Activated T-helper 2 cell treated with anti-CD3 and anti-CD28 coated beads, Interferon-gamma antibody, Interleukin-2, Interleukin-4, amounts not matched to agents 10 μg/mL and 5 μg/mL and 100 μg/mL, durations not matched to agents 14 hours and 24 hours and 36 hours (primary cell): ENCODE measurements at places on chromosomes 5 and 9.

DNA sequence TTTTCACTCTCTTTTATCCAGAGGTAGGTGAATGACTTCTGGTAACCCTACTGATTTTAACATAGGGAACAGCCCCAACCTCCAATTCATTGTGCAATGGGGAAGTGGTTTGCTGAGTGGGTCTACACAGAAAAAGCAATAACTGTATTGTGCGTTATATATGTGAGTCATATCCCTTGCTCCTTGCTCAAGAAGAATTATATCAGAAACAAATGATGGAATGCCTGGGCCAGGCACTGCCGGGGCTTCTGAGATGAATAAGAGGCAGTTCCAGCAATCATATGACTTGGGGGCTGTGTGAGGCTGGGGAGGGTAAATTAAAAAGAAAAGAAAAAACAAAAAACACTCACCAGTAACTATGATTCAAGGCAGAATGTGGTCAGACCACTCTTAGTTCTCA is 79.2 kb upstream of the ABCA1 start:
- H3K4me3 ChIP-seq: no peak overlapping the region
- H3K27me3 ChIP-seq: peaks cover 18% of the 10 kb centered on the region
- no peak for DNase-seq
- H3K27ac ChIP-seq: no peak overlapping the region
- no peaks in the 10 kb centered on the region for H3K36me3 ChIP-seq

- H3K36me3 ChIP-seq: peaks cover 56% of the 10 kb centered on the region
- H3K27me3 ChIP-seq: no peaks in the 10 kb centered on the region
- peaks cover 78% of the 10 kb centered on the region for H3K4me1 ChIP-seq
- no peak for DNase-seq
Measured at GRCh38 chr5:131282235-131282634, 18.4 kb downstream of the CDC42SE2 start.

DNA sequence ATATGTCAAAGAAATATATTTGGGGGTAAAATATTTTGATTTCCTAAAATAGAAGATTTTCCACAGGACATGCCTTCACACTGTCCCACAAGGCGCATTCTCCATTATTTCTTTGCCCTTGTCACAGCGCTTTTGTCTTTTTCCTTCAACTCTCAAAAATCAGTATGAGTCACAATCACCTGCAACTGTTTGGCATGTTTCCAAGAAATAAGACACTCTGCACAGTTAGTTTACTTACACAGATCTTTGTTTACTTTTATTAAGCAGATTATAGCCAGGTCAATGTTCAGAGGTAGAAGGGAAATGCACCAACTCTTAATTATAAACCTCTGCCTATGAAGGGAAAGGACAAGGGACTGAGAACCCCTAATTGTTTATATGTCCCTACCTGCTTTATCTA is 9.5 kb downstream of the CEMIP2 start:
- peaks cover 52% of the 10 kb centered on the region for H3K4me1 ChIP-seq
- no peak overlapping the region for H3K27ac ChIP-seq
- no peak overlapping the region for H3K4me3 ChIP-seq
- peaks cover 20% of the 10 kb centered on the region for H3K36me3 ChIP-seq

GRCh38 chr9:95458666-95459065 is 58.1 kb downstream of the PTCH1 start:
- peaks cover 20% of the 10 kb centered on the region for H3K4me1 ChIP-seq
- H3K4me3 ChIP-seq: no peak overlapping the region
- peaks cover 8% of the 10 kb centered on the region for H3K36me3 ChIP-seq
- DNase-seq: no peak
- H3K27me3 ChIP-seq: peaks cover 43% of the 10 kb centered on the region

DNA sequence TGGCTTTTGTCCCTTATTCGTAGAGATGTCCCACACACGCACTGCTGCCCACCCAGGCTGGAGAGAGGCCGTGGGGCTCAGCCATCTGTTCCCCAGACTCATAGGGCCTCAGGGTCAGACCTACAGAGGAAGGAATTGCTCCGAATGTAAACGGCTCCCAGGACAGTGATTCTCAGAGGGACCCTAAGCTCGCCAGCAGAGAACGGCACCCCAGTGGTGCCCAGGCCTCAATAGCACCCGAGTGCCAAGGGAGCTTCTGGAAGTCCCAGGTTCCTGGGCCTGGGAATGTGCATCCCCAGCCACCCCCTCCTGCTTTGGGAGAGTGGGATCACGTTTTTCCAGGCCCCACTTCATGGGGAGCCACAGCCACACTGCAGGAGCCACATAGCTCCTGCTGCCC is 32.9 kb upstream of the CNOT6 start:
- no peak overlapping the region for H3K4me3 ChIP-seq
- DNase-seq: no peak
- no peak overlapping the region for H3K27ac ChIP-seq
- H3K36me3 ChIP-seq: no peaks in the 10 kb centered on the region

DNA sequence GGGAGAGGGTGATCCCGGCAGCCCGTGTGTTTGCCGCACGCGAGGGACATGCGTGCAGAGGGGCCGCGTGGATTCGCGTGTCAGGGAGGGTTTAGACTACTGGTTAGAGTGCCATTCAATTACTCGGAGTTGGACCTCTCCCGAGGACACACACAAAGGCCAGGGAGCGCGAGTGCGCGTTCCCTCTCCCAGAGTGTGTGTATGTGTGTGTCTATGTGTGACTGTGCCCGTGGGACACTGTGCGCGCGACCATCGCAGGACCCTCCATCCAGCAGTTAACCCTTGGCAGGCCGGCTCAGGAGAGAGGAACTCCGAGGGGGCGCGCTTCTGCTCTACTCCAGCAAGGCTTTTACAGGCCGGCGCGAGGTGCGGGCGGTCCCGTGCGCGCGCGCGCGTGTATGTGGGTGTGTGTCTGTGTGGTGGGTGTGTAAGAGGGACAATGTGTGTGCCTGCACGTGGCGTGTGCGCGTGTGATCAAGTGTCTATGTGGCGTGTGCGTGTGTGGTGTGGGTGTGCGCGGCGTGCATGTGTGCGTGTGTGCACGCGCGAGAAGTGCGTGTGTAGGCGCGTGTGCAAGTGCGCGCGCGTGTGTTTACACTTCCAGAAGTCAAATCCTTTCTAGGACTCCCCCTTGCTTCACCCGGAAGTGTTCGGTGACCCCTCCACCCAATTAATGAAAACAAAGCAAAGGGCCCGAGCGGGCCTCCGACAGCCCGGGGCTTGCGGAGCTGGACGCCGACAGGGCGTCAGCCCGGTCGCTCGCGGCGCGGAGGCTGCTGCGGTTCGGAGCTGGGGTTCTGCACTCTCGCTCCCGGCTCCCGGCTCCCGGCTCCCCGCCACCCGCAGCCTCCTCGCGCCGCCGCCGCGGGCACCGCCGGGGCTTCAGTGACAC is 75.3 kb upstream of the TBCA start:
- peak overlapping the region; percentile 77 for H3K4me3 ChIP-seq
- peaks cover 14% of the 10 kb centered on the region for H3K4me1 ChIP-seq
- H3K27ac ChIP-seq: peak overlapping the region; percentile 35
- H3K36me3 ChIP-seq: no peaks in the 10 kb centered on the region

- no peaks in the 10 kb centered on the region for H3K27me3 ChIP-seq
- H3K4me3 ChIP-seq: no peak overlapping the region
- no peak overlapping the region for H3K27ac ChIP-seq
- H3K36me3 ChIP-seq: peaks cover 57% of the 10 kb centered on the region
Measured at GRCh38 chr5:132927355-132928061, 35.9 kb downstream of the AFF4 start.

DNA sequence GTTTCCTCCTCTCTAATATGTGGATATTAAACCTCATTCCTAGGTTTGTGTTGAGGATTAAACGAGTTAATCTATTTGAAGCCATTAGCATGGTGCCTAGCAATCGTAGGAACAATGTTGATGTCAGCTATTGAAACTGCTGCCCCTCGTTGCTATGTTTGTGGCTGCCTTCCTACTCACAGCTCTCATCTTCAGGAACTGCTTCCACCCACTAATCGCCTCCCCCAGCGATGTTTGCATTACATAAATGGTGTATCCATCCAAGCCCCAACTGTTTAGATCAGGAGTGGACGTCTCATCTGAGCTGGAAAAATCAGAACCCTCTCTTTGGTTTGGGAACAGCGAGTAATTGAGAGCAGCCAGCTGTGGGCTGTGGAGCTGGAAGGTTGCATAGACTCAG is 416.6 kb downstream of the ARHGEF28 start:
- no peak overlapping the region for H3K27ac ChIP-seq
- no peaks in the 10 kb centered on the region for H3K36me3 ChIP-seq
- no peak overlapping the region for H3K4me3 ChIP-seq
- peaks cover 12% of the 10 kb centered on the region for H3K27me3 ChIP-seq
- H3K4me1 ChIP-seq: no peaks in the 10 kb centered on the region

DNA sequence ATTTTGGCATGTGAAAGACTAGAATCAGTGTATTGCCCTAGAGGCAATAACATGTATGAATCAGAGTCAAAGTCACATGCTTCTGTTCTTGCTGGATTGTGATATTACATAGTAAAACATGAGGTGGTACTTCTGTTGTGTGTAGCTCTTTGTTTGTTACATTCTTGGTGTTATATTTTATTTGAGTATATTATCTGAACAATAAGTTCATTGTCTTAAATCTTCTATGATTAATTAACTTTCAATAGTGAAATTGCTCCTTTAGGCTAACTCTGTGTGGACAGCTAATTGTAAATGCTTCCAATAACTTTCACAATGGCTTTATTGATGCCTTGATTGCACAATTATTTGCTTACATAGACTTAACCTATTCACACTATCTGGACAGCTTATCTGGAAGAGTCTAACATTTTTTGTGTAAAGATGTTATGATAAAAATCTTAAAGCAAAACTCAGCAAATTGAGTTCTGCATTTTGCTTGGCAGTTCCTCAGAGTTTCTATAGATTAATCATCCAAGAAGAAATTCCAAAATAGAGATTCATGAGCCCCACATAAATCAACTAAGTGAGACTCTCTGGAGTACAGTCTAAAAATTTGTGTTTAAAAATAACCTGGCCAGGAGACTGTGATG is 239.6 kb upstream of the TUSC1 start:
- no peak for DNase-seq
- no peaks in the 10 kb centered on the region for H3K27me3 ChIP-seq
- H3K36me3 ChIP-seq: no peaks in the 10 kb centered on the region

- H3K27me3 ChIP-seq: no peaks in the 10 kb centered on the region
- H3K4me1 ChIP-seq: no peaks in the 10 kb centered on the region
- H3K36me3 ChIP-seq: no peaks in the 10 kb centered on the region
- no peak overlapping the region for H3K27ac ChIP-seq
- H3K4me3 ChIP-seq: no peak overlapping the region
Measured at GRCh38 chr9:106620866-106621265, 242.1 kb upstream of the ZNF462 start.

- H3K4me3 ChIP-seq: no peak overlapping the region
- H3K27me3 ChIP-seq: no peaks in the 10 kb centered on the region
- H3K36me3 ChIP-seq: no peaks in the 10 kb centered on the region
- H3K27ac ChIP-seq: no peak overlapping the region
- no peaks in the 10 kb centered on the region for H3K4me1 ChIP-seq
Measured at GRCh38 chr5:31021181-31021624, 172.3 kb upstream of the CDH6 start.

- peak overlapping the region; percentile 86 for H3K27ac ChIP-seq
- H3K4me3 ChIP-seq: peak overlapping the region; percentile 94
- H3K4me1 ChIP-seq: peaks cover 63% of the 10 kb centered on the region
Measured at GRCh38 chr5:172005708-172006320, 624 bp downstream of the FBXW11 start.

DNA sequence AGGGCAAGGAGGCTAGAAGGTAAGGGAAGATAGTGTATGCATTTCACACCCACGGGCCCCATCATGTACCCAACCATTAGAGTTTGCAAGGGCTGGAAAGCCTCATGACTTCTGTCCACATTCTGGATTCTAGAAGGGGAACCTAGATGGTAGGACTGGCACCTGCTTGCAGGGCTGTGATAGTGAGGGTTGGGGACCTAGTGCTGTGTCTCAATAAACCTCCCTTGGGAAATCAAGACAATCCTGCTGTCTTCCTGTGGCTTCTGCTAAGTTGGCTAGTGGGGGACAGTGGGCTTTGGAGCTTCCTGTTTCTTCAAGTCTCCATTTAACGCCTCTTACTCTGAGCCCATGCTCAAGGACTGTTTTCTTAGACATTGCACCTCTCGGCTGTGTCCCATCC is 43.6 kb upstream of the SYNPO start:
- H3K4me3 ChIP-seq: no peak overlapping the region
- no peak for DNase-seq
- no peaks in the 10 kb centered on the region for H3K36me3 ChIP-seq

GRCh38 chr9:105858006-105858690 is 163.8 kb downstream of the TMEM38B start:
- H3K36me3 ChIP-seq: no peaks in the 10 kb centered on the region
- no peak for DNase-seq
- H3K27ac ChIP-seq: no peak overlapping the region
- no peak overlapping the region for H3K4me3 ChIP-seq
- H3K27me3 ChIP-seq: peaks cover 12% of the 10 kb centered on the region

DNA sequence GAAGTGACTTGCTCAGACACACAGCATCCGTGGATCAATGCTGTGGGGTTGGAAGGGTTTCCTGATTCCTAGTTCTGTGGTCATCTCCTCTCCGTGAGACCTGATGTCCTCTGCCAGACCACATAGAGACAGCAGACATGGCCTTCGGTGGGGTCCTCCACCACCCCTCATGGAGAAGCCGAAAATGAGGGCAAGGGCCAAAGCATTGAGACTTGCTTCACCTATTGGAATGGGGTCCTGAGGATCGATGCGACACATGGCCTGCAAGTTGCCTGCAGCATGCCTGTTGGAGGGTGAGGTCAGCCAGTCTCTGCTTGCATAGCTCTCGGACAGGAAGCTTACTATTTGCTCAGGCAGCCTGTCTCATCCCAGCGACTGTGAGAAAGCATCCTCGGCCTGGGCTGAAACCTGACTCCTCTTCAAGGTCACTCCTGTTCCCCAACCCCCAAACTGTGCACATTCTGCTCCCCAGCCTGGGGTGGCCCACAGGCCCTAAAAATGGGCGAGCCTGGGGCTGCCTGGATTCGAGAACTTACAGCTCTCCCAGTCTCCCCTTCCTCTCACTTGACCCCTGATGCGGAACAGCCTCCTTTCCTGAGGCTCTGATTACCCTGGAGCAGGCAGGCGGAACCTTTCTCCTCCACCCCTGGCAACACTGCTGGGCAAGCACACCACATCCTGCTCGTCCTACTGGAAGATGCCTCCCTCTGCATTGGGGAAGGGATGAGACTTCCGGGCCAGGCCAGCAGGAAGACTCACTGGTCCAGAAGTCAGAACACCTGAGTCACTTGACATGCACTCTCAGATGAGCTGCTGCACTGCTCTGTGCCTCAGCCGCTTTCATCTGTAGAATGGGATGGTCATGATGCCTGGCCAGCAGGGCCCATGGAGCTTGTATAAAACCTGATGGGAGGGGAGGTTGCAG is 186.9 kb downstream of the RGS3 start:
- H3K27ac ChIP-seq: peak overlapping the region; percentile 14
- no peak for DNase-seq
- peaks cover 11% of the 10 kb centered on the region for H3K4me1 ChIP-seq
- H3K4me3 ChIP-seq: no peak overlapping the region

DNA sequence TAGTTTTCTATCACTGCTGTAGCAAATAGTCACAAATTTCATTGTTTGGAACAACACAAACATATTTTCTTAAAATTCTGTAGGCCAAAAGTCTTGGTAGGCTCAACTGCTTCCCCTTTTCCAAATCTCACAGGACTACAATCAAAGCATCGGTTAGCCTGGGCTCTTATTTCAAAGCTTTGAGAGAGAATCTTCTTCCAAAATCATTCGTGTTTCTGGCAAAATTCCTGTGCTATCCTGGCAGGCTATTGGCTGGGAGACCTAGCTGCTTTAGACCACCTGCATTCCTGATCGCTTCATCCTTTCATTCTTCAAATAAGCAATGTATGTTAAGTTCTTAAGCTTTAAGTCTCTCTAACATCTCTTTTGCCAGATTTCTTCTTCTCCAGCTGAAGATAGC is 629.8 kb upstream of the CDH18 start:
- H3K4me1 ChIP-seq: no peaks in the 10 kb centered on the region
- H3K27me3 ChIP-seq: no peaks in the 10 kb centered on the region
- no peak overlapping the region for H3K27ac ChIP-seq
- no peak for DNase-seq

- no peak overlapping the region for H3K4me3 ChIP-seq
- peaks cover 5% of the 10 kb centered on the region for H3K4me1 ChIP-seq
- H3K27ac ChIP-seq: no peak overlapping the region
- DNase-seq: no peak
Measured at GRCh38 chr9:68825762-68826472, 120.9 kb downstream of the PIP5K1B start.
